ENCODE measurements at places on chromosomes 12 and 14.

GRCh38 chr12:30707613-30708342 is 12.1 kb upstream of the IPO8 start:
- DNase-seq = no peak

GRCh38 chr14:26382901-26383685 is 214.7 kb downstream of the NOVA1 start:
- no peak for DNase-seq

GRCh38 chr14:78970677-78971076 is 800.5 kb downstream of the NRXN3 start:
- DNase-seq = no peak

DNA sequence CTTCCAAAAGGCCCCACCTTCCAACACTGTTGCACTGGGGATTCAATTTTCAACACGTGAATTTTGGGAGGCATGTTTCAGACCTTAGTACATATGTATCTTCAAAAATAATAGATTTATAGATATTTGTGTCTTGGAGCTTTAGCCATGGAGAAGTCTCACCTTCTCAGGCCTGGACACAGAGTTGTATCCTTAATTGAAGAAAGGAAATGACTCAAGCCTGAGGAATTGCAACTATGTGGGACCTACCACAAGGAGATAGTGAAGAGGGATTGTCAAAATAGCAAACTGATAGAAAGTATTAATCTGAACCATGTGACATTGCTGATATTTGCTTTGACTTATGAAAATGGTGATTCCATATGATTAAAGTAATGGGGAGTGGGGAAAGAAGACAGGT is 89.8 kb downstream of the ACSS3 start:
- DNase-seq = no peak

DNA sequence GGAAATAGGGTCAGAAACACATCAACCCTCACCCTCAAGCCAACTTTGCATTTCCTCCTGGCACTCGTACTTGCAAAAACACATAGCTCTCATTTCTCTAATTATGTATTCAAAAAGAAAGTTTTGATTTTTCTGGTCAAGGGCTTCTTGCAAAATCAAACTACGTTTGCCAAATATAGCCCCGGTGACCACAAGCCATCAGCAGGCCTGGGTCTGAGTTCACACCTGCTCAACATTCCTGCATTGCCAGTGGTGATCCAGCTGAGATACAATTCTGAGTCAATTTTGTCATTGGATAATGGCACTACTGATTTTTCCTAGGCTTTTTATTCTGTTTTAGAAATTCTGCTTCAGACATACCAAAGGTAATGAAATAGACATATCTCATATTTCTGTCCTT is 10.7 kb upstream of the BHLHE41 start:
- DNase-seq = no peak

DNA sequence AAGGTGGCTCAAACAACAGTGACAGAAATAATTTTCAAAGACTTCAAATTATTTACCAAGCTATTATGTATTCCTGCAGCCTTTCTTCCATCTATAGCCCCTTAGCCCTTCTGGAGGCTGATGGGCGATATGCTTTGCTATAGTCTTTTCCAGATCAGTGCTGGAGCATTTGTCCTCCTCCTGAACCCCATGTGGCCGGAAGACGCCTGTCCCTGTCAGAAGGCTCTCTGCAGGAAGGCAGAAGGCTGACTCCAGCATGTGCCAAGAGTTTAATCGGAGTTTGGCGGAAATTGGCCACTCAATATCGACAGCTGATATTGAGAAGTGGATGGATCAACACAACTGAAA is 49.3 kb upstream of the MAX start:
- DNase-seq = no peak

DNA sequence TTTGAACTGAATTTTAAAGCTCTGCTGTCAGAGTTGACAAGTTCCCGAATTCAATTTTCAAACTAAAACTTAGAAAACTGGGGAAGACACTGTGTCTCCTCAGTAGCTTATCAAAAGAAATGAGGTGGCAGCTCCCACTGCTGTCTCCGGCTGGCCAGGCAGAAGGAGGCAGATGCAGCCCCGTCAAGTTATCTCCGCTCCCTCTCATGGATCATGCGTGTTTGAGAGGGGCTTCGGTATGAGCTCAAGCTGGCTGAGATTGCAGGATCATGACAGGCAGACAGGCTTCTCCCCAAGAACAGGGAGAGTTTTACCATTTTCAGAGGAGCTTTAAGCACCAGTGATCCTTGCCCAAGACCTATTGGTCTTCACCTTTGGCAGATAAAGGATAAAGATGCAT is 88.8 kb downstream of the NEDD1 start:
- DNase-seq = no peak

DNA sequence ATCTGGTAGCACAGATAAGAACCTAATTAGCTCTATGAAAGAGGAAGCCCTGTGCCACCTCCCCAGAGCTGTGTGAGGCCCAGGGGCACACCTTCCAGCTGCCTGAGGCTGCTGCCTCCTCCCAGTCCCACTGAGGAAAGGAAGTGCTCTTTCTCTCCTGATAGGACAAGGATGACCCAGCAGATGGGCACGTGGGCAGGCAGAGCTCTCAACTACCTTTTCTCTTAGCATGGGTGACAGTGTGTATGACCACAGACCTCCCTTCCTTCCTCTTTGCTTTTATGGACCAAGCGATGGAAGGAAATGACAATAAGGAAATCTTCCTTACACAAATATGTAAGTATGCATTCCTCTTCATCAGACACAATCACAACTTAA is 127.6 kb upstream of the AMIGO2 start:
- peak; percentile 38 for DNase-seq

DNA sequence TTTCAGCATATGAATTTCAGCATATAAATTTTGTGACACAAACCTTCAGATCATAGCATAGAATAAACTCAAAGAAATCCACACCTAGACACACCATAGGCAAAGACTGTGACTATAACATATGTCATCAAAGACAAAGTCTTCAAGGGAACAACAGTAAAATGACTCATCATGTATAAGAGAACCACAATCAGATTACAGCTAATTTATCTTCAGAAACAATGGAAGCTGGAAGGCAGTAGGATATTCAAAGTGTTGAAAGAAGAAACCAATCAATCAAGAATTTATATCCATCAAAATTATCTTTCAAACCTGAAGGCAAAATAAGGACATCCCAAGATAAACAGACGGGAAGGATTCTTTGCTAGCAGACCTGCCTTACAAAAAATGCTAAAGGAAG is 29.0 kb downstream of the DLK1 start:
- no peak for DNase-seq

GRCh38 chr12:97452230-97452629 is 10.4 kb upstream of the RMST start:
- DNase-seq = no peak

DNA sequence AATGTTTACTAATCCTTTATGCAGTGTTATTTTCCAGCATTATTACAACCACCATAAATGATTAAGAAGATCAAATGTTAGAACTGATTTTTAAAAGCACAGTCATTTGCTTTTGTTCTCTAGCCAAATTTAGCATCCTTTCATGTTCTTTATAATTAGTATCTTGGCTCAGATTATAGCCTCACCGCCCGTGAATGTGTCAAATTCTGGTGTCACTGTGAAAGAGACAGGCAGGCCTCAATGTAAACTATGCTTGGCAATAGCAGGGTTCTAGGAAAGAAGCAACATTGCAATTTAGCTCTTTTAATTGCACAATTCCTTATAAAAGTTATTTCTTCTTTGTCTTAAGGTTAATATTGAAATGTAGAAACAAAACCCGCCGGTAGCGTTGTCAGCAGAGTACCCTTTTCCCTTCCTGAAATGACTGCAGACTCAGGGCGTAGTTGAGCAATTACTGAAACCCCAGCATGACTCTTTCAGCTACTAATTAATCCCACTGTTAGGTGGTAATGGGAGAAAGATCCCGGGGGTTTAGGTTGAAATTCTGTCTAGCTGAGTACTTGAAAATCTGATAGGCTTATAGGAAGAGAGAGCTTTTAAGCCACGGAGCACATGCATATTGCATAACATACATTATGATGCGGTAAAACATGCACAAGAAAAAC is 1600.5 kb upstream of the SEL1L start:
- DNase-seq = no peak

- peak; percentile 61 for DNase-seq
Measured at GRCh38 chr12:442235-442884, 17.4 kb upstream of the B4GALNT3 start.

- DNase-seq = no peak
Measured at GRCh38 chr12:4915752-4916151, 6.0 kb downstream of the KCNA1 start.

- DNase-seq = peak; percentile 79
Measured at GRCh38 chr12:53065975-53066931, 12.9 kb downstream of the SPRYD3 start.

GRCh38 chr12:13976880-13977279 is 4.5 kb downstream of the GRIN2B start:
- no peak for DNase-seq

DNA sequence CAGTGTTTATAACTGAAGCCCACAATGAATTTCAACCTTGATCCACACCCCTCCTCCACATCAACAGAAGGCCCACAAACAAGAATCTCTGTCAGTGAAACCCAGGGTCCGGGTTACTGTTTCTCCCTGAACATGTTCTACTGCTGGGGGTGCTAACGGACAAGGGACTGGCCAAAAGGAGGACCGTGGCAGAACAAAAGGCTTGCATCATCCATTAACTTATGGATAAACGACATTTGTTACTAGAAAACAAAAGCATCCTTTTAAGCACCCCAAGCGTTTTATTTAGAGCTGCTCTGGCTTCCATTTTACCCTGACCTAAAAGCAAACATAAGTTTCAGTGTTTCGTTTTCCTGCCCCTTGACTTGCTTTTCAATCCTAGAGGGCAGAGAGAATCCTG is 32.2 kb downstream of the BRAP start:
- no peak for DNase-seq

DNA sequence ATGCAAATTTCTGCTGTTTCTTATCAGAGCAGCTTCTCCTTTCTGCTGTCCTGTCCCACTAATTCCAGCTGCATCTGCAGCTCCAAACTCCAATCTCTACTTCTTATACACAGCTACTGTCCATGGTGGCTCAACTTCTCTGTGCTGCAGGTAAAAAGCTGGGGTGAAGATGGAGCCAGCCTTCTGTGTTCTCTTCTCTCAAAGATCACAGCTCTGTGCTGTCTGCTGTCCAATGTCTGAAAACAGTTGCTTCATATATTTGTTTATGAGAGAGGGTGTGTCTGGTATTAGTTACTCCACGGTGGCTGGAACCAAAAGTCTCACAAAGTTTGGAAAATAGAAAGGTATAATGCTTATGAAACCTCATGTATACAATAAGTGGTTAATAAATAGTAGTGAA is 445.8 kb upstream of the TBX3 start:
- DNase-seq = no peak

- no peak for DNase-seq
Measured at GRCh38 chr12:43807386-43807785, 1.3 kb upstream of the TWF1 start.

DNA sequence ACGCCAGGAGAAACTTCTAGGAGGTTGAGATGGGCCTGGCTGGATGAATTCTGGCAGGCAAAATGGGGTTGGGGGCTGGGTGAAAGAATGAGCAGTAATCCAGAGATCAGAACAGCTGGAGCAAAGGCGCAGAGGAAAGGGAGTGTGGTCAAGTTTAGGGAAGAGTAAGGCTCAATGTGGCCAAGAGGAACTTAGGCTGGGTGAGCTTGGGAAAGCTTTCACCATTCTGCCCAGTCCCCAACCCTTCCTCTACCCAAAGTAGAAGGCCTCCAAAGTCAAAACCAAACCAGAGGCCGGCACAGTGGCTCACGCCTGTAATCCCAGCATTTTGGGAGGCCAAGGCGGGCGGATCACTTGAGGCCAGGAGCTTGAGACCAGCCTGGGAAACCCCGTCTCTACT is 10.2 kb upstream of the RABGGTA start:
- DNase-seq = no peak

DNA sequence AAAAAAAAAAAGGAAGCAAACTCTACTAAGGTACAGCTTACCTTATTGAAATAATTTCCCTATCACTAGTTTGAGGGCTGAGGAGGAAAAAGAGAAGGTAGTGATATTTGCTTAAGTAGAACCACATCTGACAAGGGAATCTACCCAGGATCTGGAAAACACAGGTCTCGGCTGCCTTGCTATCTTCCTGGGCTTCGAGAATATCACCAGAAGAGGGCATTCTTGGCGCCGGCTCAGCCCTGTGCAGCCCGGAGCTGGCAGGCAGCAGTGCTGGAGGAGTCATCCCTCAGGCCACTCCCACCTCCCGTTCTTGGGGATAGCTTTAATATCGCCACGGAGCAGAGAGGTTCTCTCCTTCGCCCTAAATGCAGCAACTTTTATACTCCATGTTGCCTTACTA is 1181.2 kb downstream of the VRK1 start:
- peak; percentile 83 for DNase-seq

DNA sequence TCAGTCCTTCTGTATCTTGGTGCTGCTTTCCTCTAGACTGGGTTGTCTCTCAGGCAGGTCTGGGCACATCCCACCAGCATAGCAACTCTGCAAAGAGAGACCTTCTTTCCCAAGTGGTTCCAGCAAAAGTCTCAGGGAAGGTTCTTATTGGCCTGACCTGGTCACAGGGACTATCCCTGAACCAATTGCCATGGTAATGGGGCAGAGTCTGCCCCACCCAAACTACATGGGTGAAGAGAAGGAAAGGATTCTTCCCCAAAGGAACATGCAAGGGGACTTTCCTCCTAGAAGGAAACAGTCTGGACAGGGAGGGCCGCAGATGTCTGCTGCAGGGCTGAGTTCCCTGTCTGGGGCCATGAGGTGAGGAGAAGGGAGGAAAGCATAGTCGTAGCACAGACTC is 122.2 kb upstream of the NCOR2 start:
- DNase-seq = no peak

- no peak for DNase-seq
Measured at GRCh38 chr12:15662983-15663659, 126.1 kb downstream of the EPS8 start.

GRCh38 chr12:29694002-29694401 is 89.7 kb downstream of the TMTC1 start:
- no peak for DNase-seq

- DNase-seq = no peak
Measured at GRCh38 chr12:57896434-57897201, 44.7 kb upstream of the ATP23 start.

- DNase-seq = no peak
Measured at GRCh38 chr12:118680356-118680963, 300.9 kb upstream of the SRRM4 start.

DNA sequence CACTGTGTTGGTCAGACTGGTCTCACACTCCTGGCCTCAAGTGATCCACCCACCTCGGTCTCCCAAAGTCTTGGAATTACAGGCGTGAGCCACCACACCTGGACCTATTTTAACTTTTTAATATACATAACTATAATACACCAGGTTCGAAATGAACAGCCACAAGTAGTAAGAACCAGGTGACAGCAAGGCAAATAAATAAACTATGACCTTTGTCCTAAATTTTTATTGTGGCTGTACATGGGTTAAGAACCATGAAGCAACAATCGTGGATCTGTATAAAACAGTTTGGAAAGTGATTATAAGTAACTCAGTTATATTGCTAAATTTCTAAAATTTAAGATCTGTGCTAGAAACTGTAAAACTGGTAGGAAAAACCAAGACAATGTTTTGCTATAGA is 41.5 kb downstream of the GXYLT1 start:
- no peak for DNase-seq

DNA sequence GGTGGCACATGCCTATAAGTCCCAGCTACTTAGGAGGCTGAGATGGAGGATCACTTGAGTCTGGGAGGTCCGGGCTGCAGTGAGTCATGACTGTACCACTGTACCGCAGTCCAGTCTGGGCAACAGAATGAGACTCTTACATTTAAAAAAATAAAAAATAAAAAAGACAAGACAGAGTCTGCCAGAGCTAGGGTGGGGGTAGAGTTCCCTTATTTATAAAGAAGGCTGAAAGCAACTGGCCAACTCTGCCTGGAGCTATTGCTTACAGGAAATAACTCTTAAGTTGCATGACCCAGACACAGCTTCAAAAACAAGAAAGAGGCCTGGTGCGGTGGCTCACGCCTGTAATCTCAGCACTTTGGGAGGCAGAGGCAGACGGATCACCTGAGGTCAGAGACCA is 31.5 kb downstream of the NUMB start:
- DNase-seq = no peak
